Aortic smooth muscle cell (primary cell): ENCODE measurements at places on chromosomes 7 and 10. TPM values are rescaled to one million over a fixed set of nuclear protein-coding genes. Genes with fewer than 3 reads are reported as not detected.

The DDIT4 gene
- total RNA-seq: 58.4 and 110 TPM in 2 replicates

The SPACDR gene
- 0.25 and 0.79 TPM in 2 replicates for total RNA-seq

The TAS2R39 gene
- not detected in 2 replicates for total RNA-seq

The FGFR2 gene
- 0.06 TPM in 1 of 2 replicates, not detected in the other for total RNA-seq

The HMX2 gene
- not detected in 2 replicates for total RNA-seq

The CYP2C19 gene
- total RNA-seq: not detected in 2 replicates

The IFIT1B gene
- 0.06 TPM in 1 of 2 replicates, not detected in the other for total RNA-seq

The ST7 gene
- 15.9 and 18.2 TPM in 2 replicates for total RNA-seq

The INA gene
- 0.26 and 0.44 TPM in 2 replicates for total RNA-seq
